Right ventricle myocardium superior (tissue), 1 donor: ENCODE measurements at places on chromosomes 13 and 19. TPM values are rescaled to one million over a fixed set of nuclear protein-coding genes. Genes with fewer than 3 reads are reported as not detected.

The CEACAM6 gene
- not detected for total RNA-seq

The LGALS14 gene
- total RNA-seq: not detected

The AP1M2 gene
- not detected for total RNA-seq

The ZNF460 gene
- total RNA-seq: 23.0 TPM

The IGFL1 gene
- total RNA-seq: not detected

DNA sequence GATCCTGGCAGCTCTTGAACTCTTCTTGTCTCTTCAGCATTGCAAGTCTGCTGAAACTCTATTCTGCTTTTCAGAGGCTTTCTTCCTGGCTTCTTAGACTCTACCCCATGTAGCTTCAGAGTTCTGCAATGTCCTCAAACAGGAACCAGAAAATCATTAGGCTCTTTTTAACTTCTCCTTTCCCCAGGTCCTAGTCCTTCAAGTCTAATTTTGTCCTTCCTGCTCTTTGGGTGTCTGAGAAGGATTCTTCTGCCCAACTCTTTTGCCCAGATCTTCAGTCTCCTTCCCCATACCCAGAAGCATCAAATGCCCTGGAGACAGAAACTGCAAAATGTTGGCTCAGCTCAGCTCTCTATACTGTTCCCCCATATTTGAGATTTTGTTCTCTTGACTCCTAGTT is 50.0 kb upstream of the CALM3 start:
- no peak for DNase-seq

- no peak for DNase-seq
Measured at GRCh38 chr19:51172223-51172622, 30.1 kb downstream of the SIGLEC7 start.

GRCh38 chr19:16902545-16902944 is 13.7 kb downstream of the F2RL3 start:
- DNase-seq: no peak

GRCh38 chr19:49150106-49150943 is 4.9 kb downstream of the HRC start:
- peak; percentile 88 for DNase-seq

DNA sequence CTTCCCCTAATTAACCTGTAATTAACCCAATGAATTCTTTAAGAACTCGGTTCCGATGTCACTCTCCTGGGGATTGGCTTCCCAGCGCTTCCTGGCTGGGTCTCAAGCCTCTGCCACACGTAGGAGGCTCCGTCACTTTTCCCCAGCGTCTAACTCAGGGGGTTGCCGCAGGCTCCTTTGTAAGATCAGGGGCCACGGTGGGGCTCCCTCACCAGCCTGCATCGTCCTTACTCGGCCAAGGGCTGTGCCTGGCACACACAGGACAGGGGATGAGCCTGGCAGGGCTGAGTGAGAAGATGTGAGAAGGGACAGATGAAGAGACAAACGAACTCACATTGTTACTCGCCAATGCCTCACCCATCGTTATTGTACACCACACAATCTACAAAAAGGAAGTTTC is 20.9 kb upstream of the ATP11A start:
- no peak for DNase-seq

GRCh38 chr19:38135150-38135998 is 88.6 kb downstream of the DPF1 start:
- no peak for DNase-seq

DNA sequence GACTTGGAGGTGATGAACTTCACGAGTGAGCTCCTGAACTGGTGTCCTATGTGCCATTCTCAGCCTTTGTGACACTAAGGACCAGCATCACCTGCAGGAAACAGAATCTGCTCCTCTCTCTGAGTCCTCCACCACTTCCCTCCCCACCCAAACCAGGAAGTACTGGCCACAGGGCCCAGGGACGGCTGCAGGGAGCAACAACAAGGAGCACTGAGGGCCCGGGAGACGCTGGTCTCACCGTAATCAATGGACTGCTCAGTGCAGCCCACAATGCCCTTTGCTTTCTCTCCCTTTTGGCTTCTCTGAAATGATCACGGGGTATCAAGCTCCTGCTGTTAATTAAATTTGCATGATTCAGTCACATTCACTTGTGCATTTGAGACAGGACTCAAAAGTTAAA is 18.6 kb downstream of the PEPD start:
- DNase-seq: no peak

GRCh38 chr13:109977212-109977968 is 191.0 kb upstream of the IRS2 start:
- DNase-seq: no peak

GRCh38 chr19:12967907-12968306 is 1.5 kb upstream of the DAND5 start:
- DNase-seq: no peak

DNA sequence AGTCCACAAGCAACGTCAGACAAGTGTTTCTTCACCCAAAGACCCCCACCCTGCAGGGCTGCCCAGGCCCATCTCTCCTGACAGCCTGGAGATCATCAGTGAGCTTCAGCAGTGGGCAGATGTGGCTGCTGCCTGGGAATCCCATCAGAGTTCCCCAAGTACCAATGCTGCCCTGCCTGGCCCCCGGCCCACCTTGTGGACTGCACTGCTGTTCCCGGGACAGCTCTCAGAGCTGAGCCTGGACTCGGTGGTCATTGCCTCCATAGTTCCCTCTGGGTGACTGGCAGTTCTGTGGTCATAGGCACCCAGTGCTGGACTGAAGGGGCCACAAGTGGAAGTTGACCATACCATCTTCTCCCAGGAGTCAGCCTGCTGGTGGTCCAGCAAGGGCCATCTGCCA is 24.5 kb upstream of the ZNF492 start:
- DNase-seq: no peak

DNA sequence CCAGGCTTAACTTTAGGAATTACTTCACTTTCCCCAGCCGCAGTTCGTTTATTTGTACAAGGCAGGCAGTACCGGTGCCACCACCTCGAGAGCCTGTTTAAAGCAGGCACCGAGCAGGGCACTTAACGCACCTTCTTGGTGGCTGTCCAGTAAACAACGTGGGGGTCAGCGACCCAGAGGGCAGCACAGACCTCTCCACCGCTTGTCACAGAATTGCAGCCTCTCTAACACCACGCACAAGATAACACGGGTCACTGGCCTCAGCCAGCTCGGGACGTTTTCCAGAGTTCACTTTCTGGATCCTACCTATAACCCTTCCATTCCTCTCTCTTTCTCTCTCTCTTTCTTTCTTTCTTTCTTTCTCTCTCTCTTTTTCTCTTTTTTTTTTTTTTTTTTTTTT is 16.8 kb upstream of the ELAVL1 start:
- no peak for DNase-seq

GRCh38 chr19:10817291-10818038 is 18.5 kb downstream of the TMED1 start:
- peak; percentile 65 for DNase-seq

DNA sequence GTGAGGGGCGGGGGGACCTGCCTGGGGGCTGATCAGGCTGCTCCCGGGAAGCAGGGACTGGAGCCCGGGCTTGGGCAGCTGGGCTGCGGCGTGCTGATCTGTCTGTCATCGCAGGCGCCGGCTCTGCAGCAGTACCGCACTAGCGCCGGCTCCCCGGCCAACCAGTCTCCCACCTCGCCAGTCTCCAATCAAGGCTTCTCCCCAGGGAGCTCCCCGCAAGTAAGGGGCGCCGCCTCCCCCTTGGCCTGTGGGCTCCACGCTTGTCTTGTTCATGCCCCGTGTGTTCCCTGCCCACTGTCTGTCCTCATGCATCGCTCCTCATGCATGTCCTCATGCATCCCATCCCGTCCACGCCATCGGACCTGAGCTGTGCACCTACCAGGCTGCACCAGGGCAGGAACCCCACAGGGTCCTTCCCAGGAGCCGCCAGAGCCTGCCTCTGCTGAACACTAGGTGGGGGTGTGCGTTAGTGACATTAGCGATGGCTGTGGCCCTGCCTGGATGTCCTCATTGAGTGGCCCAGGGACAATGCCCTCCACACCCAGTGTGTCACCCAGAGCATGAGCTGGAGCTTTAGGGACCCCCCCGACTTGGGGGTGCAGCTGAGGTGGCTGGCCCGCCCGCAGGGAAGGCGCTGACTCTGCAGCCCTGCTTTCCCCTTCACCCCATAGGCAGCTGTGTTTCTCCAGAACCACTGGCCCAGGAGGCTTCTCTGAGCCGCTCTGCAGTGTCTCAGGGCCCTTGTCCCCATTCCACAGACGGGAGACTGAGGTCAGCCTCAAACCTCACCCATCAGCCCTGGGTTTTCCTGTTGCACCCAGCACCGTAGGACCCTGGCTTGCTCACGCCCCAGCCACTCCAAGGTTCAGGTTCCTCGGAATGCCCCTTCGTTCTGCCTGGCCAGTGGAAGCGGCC is 19.5 kb downstream of the COMP start:
- no peak for DNase-seq

GRCh38 chr13:104847922-104848321 is 1687.5 kb downstream of the EFNB2 start:
- DNase-seq: no peak
